DMS 273 treated with DMSO at 0.1 percent for 48 hours (cell line): ENCODE measurements at places on chromosomes 12 and 14.

- no peak for DNase-seq
Measured at GRCh38 chr12:51392556-51393237, 1.5 kb upstream of the GALNT6 start.

DNA sequence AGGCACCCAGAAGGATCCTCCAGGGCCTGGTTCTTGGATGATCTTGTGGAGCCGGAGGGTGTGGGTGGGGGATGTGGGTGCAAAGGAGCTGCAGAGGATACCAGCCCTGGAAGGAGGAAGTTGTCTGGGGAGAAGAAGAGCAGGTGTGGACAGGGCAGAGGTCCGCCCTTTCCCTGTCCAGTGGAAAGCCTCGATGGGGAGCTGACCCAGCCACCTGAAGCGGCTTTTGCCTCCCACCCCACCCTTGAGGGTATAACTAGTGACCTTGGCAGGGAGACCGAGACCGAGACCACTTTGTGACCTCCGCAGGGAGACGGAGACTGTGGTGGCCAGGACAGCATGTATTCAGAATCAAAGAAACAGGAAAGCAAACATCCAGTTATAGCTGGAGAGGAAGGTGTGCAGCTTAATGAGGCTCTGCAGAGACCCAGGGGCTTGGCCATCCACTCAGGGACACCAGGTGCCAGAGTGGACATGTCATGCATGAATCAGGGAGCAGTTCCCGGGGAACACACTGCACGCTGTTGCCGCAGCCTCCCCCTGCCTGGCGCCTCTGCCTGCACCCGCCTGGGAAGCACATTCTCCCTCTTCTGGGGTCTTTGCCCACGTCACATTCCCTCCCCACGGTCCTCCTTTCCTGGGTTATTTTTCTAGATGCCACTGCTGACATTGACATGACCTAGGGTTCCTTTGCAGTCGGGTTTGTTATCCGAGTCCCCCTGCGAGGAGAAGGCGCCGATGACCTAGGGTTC lies 87.7 kb downstream of the ADGRD1 start:
- DNase-seq = no peak

DNA sequence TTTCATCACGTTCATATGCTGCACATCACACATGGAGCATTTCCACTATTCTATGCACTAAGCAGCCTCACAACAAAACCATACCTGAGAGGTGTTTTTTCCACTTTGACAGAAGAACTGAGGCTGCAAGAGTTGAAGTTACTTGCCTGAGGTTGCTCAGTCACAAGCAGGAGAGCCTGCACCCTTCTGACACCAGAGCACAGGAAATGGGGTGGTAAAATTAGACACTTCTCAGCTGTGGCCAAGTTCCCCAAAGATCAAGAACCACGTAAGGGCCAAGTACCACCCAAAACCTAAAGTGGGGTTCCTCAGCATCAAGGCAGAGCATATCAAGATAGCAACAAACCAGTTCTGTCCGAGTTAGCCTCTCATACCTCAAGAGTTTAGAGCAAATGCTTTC lies 185.8 kb downstream of the CAPZA3 start:
- DNase-seq = no peak

GRCh38 chr14:25371068-25371467 lies 321.1 kb upstream of the STXBP6 start:
- no peak for DNase-seq

GRCh38 chr12:57240066-57240921 lies 10.7 kb downstream of the STAC3 start:
- no peak for DNase-seq

DNA sequence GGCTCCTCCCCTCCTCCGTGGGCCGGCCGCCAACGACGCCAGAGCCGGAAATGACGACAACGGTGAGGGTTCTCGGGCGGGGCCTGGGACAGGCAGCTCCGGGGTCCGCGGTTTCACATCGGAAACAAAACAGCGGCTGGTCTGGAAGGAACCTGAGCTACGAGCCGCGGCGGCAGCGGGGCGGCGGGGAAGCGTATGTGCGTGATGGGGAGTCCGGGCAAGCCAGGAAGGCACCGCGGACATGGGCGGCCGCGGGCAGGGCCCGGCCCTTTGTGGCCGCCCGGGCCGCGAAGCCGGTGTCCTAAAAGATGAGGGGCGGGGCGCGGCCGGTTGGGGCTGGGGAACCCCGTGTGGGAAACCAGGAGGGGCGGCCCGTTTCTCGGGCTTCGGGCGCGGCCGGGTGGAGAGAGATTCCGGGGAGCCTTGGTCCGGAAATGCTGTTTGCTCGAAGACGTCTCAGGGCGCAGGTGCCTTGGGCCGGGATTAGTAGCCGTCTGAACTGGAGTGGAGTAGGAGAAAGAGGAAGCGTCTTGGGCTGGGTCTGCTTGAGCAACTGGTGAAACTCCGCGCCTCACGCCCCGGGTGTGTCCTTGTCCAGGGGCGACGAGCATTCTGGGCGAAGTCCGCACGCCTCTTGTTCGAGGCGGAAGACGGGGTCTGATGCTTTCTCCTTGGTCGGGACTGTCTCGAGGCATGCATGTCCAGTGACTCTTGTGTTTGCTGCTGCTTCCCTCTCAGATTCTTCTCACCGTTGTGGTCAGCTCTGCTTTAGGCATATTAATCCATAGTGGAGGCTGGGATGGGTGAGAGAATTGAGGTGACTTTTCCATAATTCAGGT lies at the start of gene PSEN1:
PSEN1 (plus strand) TSS at position 121 of the 839 bp plus-strand sequence. CDS start 11,513 bp downstream, outside the sequence.
- DNase-seq = peak; percentile 46

- no peak for DNase-seq
Measured at GRCh38 chr12:6782850-6783566, 6.3 kb upstream of the CD4 start.

DNA sequence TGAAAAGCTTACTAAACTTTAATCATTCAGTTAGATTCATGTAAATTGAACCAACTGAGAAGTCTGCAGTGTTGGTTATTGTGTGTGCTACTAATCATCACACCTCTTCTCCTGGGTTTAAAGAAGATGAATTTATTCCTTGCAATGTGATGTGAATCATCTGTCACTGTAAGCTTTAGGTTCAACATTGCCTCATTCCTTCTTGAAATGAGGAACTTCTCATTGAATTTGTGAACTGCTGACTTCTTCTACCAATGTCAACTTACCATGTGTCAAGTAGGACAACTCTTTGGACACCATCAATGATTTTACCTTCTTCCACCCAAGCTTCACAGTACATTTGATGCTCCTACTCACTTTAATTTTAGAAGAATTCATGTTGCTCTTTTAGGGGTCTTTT lies 17.4 kb upstream of the PRB2 start:
- no peak for DNase-seq

DNA sequence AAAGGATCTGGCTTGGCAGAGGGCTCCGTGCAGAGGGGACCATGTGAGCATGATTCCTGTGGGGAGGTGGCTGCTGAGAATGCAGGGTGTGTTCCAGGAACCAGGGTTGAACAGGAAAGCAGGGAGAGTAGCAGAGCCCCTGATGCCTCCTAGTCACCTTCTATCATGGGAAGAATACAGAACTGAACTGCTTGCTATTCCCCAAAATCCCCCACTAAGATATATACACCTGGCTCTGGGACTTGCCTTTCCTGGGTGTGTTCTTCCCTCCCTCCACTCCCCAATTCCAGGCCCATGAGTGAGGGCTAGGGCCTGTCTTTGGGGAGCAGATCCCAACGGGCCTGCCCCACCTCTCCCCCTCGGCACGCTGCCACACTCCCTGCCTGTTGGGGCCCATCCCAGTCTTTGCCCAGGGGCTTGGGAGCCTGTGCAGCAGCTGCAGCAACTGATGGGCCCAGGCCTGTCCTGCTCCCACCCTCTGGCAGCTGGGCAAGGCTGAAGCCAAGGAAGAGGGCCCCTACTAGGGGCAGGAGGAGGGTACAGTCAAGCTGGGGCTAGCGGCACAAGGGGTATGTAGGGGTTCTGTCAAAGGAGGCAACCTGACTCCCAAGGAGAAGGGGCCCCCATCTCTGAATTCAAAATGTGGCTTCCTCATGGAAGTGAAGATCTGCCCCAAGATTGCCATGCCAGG lies 3.2 kb downstream of the AJUBA start:
- DNase-seq = peak; percentile 54

DNA sequence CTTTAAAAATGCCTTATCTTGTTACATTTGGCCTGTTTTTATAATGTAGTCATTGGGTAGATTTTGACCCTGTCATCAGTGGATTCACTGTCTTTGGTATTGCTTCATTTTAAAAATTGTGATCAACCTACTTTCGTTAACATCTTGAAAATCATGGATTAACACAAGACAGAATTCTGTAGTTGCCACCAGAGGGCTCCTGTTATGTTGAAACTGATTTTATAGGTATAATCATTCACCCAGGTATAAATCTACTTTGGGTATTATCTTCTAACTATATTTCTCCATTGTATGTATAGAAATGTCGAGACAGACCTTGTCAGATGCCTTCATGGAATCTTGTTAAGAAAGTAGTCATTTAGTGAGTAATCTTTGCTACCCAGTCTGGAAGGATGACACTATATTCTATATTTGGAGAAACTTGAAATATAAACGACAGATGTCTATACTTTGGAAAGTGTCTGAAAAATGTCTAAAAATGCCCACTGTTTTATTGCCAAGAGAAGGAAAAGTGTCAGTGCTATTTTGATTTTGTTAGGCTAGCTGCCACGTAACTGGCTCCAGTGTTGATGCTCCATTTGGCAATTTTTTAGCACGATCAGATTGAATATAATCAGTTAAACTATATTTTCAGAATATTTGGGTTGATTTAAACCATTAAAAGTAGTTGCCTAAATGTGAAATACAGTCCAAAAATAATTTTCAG lies 129.4 kb downstream of the PELI2 start:
- no peak for DNase-seq

- DNase-seq = no peak
Measured at GRCh38 chr14:56949828-56950227, 139.5 kb upstream of the OTX2 start.

GRCh38 chr12:27009881-27010301 lies 4.3 kb downstream of the TM7SF3 start:
- DNase-seq = no peak

GRCh38 chr12:108335349-108336119 lies 3.6 kb downstream of the CMKLR1 start:
- no peak for DNase-seq

DNA sequence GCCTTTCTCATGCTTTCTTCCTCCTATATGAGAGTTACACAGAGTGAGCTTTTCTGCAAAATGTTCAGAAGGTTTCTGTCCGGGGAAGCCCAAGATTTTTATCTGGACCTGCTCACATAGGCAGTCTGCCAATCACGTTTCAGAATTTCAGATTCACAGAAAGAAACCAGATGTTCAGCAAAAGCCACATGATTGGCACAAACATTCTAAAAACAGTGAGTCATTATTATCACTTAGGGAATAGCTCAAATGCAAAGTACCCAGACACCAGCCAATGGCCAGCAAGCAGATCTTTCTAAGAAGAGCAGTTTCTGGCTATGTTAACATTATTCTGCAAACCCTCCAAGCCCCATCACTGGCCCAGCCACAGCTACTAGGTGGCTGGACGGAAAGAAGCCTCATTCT lies 1558.5 kb upstream of the TMEM132C start:
- no peak for DNase-seq

- no peak for DNase-seq
Measured at GRCh38 chr12:4056910-4057845, 184.0 kb upstream of the PARP11 start.

GRCh38 chr14:76929927-76930326 lies 98.6 kb downstream of the IRF2BPL start:
- DNase-seq = no peak

DNA sequence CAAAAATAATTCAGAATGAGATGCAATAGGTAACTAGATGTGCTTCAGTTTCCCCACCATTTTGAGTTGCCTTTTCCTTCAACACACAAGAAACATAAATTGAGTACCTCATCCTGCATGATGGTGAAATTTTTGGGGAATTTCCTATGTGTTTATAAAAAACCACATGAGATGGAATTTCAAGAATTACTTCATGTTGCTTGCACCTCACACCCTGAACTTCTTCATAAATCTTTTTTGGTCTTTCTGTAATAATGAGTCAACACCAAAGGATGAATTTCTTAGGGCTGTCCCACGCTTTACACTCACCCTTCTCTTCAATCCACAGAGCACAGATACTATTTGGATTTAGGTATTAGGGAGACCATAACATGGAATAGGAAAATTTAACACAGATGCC lies 22.6 kb upstream of the LUM start:
- no peak for DNase-seq

- no peak for DNase-seq
Measured at GRCh38 chr12:113641426-113642030, 169.9 kb upstream of the LHX5 start.

DNA sequence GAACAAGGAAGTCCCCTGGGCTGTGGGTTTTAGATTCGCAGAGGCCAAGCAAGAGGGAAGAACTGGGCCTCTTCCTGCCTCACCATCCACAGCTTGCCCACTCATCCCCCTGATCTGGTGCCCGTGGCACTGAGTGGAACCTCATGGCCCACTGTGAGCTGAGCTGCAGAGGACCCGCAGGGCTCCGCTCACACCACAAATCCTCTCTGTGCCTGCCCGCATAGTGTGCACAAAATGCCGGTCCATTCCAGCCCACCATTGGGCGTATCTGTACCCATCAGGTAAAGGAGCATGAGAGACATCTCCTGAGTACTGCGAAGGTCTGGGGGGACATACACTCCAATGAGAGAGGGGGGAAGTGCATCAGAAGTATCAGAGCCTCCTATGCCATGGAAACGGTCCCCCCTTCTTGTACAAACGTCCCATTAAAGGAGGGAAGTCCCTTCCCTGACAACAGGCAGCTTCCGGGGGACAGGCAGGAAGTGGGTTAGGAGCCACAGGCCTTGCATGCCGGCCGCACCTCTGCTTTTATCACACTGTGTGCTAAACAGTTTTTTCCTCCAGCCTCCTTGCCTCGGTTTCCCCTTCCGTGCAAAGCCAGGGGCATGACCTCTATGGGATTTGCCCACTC lies 309.4 kb upstream of the DIO3 start:
- DNase-seq = no peak

GRCh38 chr12:56046027-56046780 lies 4.5 kb downstream of the RPS26 start:
- DNase-seq = no peak

DNA sequence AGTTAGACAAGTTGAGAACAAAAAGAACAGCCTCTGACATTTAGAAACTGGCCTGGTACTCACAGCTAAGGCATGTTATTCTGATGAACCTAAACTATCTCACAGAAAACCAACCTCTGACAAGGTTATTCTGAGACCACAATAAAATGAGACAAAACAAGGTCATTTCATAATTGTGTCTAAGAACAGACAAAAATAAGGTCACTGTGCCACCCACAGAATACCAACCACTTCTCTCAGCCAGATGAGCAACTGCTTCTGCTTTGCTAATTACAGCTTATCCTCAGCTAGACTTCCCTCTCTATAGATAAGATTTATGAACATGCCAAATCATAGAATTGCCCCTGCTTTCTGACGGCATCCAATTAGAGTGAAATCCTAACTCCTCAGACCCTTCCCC lies 52.2 kb upstream of the CRACR2A start:
- DNase-seq = no peak

- DNase-seq = no peak
Measured at GRCh38 chr12:62748941-62749468, 185.9 kb downstream of the PPM1H start.
